ENCODE measurements at places on chromosomes 16 and 17. TPM values are rescaled to one million over a fixed set of nuclear protein-coding genes. Genes with fewer than 3 reads are reported as not detected.

The KLHL10 gene
- total RNA-seq = not detected

The PRR15L gene
- total RNA-seq = not detected

The SYT17 gene
- 0.52 TPM for total RNA-seq

The TTC19 gene
- 37.0 TPM for total RNA-seq

The TPSAB1 gene
- not detected for total RNA-seq

The PIK3R5 gene
- total RNA-seq = 104 TPM

The HID1 gene
- 15.0 TPM for total RNA-seq

The SCIMP gene
- 2.3 TPM for total RNA-seq

The GPR142 gene
- not detected for total RNA-seq

The RPUSD1 gene
- total RNA-seq = 29.1 TPM

The NETO2 gene
- total RNA-seq = 0.38 TPM

The IQCK gene
- total RNA-seq = 2.0 TPM

The PRAC1 gene
- not detected for total RNA-seq

The HLF gene
- total RNA-seq = 0.49 TPM

The OR2C1 gene
- total RNA-seq = not detected

The SKAP1 gene
- 74.6 TPM for total RNA-seq

The DNAAF1 gene
- 0.18 TPM for total RNA-seq

The IL32 gene
- total RNA-seq = 363 TPM

The IGF2BP1 gene
- not detected for total RNA-seq

The ARL17A gene
- 32.2 TPM for total RNA-seq

The GUCY2D gene
- total RNA-seq = not detected

The IL34 gene
- not detected for total RNA-seq

The TBC1D26 gene
- not detected for total RNA-seq

The KRT12 gene
- not detected for total RNA-seq

The PRR29 gene
- total RNA-seq = not detected

The KRT23 gene
- total RNA-seq = not detected
